ENCODE measurements at places on chromosomes 1 and 21. TPM values are rescaled to one million over a fixed set of nuclear protein-coding genes. Genes with fewer than 3 reads are reported as not detected.

FOXD2 gene
- 0.66 TPM for total RNA-seq

RBM11 gene
- total RNA-seq: not detected

DIRAS3 gene
- total RNA-seq: 1.3 TPM

AGRN gene
- 97.3 TPM for total RNA-seq

LCE2B gene
- not detected for total RNA-seq

SLAMF6 gene
- not detected for total RNA-seq

BCL2L15 gene
- total RNA-seq: under 0.01 TPM

TNNI3K gene
- total RNA-seq: 1.8 TPM

WNT3A gene
- not detected for total RNA-seq

RAP1GAP gene
- 0.15 TPM for total RNA-seq

FCRL3 gene
- total RNA-seq: not detected

SH3BGR gene
- total RNA-seq: 2.8 TPM

STK40 gene
- total RNA-seq: 16.7 TPM

MYOG gene
- total RNA-seq: not detected

KRTAP11-1 gene
- total RNA-seq: not detected

DENND2C gene
- 4.1 TPM for total RNA-seq

SPRR1A gene
- not detected for total RNA-seq

NSUN4 gene
- 14.2 TPM for total RNA-seq

HYI gene
- 31.3 TPM for total RNA-seq

GABRD gene
- total RNA-seq: not detected

CD48 gene
- total RNA-seq: not detected

ANGPTL3 gene
- not detected for total RNA-seq

RNF11 gene
- total RNA-seq: 76.9 TPM

MATN1 gene
- 0.33 TPM for total RNA-seq

NECTIN4 gene
- under 0.01 TPM for total RNA-seq

TRIM63 gene
- total RNA-seq: 0.15 TPM

RHD gene
- not detected for total RNA-seq

OR2G6 gene
- not detected for total RNA-seq

NTMT2 gene
- total RNA-seq: not detected

PSMD4 gene
- total RNA-seq: 248 TPM

MAP1LC3C gene
- 0.87 TPM for total RNA-seq

S100A12 gene
- not detected for total RNA-seq

HSD11B1 gene
- 28.8 TPM for total RNA-seq

WNT2B gene
- total RNA-seq: 3.2 TPM

NBPF15 gene
- total RNA-seq: 50.4 TPM

ZMYND12 gene
- total RNA-seq: 0.29 TPM

VASH2 gene
- total RNA-seq: 0.99 TPM

Data from smooth muscle cell of trachea (primary cell).